LoVo (cell line): ENCODE measurements at places on chromosomes 4 and X.

DNA sequence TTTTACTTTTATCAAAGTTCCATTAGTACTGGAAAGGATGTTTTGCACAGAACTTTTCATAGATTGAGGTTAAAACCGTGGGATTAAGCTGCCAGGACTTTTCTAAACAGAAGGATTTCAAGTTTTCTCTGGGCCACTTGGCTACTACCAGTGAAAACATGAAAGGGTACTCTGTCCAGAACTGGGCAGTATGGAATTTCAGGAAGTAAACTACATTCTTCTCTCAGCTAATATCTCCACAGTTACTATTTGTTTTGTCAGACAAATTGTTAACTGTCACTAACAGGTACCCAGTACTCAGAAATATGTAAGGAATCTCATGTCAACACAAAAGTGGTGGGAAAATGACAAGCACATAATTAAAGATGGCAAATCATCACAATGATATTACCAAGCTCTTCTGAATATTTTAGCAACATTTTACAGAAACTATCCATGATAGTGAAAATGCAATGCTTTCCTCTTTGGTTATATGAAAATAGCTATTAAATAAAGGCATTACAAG lies 454.4 kb downstream of the C4orf33 start:
- DNase-seq: no peak

GRCh38 chrX:109270580-109271484 lies 211.1 kb downstream of the GUCY2F start:
- peak; percentile 24 for DNase-seq

DNA sequence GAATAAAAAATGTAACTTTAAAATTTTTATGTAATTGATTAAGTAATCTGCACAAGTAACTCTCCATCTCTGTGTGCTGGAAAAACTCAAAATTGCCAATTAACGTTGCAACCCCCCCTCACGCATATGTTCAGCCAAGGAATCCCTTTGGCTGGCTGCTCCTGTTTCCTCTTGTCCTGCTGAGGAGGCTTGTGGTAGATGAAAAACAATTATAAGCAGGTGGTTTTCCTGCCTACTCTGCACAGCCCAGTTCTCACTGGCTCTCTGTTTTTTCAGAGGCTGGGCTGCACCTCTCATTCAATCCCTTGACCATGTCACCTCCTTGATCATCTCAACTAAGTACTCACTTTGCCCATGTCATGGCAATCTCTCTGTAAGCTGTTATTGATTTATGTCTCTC lies 1068.4 kb downstream of the ARAP2 start:
- no peak for DNase-seq

DNA sequence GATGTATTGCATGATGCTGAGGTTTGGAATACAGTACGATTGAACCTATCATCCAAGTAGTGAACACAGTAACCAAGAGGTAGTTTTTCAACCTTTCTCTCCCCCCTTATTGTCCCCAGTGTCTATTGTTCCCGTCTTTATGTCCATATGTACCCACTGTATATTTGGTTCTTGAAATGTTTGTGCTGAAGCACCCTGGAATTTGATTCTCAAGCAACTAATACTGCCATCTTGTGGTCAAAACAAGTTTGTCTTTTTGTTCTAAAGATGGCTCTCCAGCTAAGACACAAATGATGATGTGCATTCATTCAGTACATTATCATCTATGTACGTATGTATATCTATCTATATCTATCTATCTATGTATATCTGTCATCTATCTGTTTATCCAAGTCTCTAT lies 33.5 kb upstream of the DCX start:
- DNase-seq: peak; percentile 19

- DNase-seq: no peak
Observed at GRCh38 chr4:149896432-149896831, 80.8 kb upstream of the IQCM start.

DNA sequence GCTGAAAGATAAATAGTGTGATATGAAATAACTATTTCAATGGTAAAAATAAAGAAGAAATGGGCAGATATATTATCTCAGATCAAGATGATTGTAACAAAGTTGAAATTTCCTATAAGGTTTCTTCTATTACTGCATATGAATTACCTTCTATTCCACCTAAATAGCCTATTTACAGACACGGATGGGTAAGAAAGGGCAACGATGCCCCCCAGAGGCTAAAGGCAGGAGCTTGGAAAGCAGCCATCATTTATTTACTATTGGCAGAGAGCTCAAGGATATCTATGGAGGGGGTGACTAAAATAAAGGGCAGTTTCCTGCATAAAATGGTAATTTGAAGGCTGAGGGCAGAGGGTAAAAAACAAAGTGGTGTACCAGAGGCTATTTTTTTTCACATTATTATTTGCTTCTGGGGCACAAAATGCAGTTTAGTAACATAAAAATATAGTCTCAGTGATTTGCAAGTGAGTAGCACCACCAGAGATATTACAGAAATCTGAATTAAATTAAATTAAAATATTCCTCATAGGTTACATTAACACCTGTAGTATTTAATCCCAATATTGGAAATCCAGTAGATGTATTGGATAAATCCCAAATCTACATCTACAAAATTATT lies 123.1 kb downstream of the BTC start:
- peak; percentile 88 for DNase-seq

GRCh38 chr4:26837993-26838842 lies 22.4 kb upstream of the STIM2 start:
- DNase-seq: no peak

DNA sequence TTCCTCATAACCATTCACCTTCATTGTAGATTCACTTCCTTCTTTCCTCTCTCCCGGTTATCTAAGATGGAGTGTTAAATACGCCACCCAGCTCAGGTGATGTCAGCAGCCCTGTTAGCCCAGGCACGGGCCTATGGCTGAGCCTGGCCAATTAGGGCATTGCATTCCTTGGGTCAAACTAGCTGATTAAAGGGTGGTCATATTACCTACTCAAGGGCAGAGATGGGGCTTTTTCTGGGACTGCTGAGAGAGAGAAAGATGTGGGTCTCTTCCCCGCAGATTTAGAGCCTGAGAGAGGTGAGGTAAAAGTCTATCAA lies 39.9 kb upstream of the AFAP1 start:
- no peak for DNase-seq

- no peak for DNase-seq
Observed at GRCh38 chr4:173878701-173879100, 348.7 kb upstream of the HAND2 start.

DNA sequence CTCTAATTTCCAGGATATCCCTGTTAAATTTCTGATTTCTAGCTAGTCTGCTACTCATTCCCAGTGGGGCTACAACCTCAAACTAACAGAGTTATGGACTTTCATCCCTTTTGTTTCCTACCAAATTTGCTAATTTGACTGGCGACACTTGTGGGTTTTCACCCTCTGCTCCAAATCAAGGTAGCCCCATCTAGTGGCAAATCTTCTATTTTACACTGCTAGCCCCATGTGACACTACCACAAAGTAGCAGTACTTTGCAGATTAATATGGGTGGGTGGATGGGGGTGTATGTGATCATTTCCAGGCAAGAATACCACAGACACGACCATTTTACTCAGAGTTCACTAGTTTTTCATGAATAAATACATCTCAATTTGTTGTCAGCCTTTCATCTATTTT lies 150.3 kb downstream of the MSL3 start:
- DNase-seq: peak; percentile 0

DNA sequence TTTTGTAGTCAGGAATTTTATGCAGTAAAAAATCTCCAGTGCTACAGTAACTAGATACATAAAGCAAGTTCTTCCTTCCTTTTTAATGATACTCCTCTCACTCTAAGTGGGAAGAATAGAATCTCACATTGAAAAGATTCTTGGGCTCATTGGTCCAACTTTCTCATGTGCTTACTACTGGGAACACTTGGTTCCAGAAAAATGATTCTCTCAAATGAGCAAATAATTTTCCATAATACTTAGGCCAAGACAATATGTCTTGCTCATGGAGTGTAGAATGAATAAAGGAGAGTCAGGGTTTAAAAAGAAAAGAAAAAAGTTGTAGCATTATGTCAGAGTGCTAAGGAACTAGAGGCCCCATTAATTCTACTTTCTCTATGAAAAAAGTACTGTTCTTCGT lies 197.8 kb downstream of the RASL11B start:
- DNase-seq: no peak
